ENCODE measurements at places on chromosomes 5 and 9.

DNA sequence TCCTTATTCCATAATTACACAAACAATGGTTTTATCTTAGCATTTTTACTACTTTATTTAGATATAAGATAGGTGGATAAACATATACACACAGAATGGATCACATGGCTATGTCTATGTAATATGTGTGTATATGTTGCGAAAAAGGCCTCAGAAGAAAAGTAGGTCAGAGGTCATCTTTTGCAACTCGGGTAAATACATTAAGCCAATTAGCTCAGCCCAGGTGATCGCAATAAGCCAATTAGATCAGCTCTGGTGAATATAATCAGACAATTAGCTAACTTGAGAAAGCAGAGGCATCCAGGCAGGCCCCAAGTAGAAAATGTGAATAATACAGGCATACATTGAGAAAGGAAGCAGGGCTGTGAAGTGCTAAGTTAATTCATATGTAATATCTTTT is 24.3 kb downstream of the SLCO4C1 start:
- DNase-seq, result no peak

DNA sequence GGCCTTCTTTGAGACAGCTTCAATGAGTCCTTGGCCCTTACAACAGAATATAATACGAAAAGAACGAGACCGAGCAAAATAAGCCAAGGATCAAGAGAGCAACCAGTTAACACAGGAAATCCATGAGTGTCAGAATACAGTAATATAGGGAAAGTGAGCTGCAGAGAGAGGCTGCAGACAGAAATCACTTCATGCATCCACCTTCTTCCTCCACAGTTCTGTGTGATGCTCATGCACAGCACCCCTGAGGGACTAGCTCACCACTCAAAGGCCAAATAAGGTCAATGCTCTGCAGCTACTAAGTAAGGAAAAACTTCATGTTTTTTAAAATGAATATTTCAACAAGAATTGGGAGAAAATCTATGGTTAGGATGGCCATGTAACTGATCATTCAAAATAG is 257.1 kb downstream of the MCTP1 start:
- no peak for DNase-seq

GRCh38 chr5:98779264-98779877 is 5.9 kb downstream of the RGMB start:
- DNase-seq, result no peak

DNA sequence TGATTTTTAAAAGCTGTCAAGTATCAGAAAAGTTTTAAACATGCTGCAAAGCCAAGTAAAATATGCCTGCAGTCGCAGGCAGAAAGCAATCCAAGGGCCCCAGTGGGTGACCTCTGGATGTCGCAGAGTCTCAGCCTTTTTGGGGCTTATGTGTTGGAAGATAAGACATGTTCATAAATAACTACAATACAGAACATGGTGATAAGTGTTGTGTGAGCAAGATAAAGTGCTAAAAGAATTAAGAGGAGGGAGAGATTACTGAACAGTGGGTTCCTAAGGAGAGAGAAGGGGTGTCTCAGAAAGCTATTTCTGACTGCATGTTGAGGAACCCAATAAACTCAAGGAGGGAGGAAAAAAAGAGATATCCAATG is 78.9 kb upstream of the ADRB2 start:
- no peak for DNase-seq

DNA sequence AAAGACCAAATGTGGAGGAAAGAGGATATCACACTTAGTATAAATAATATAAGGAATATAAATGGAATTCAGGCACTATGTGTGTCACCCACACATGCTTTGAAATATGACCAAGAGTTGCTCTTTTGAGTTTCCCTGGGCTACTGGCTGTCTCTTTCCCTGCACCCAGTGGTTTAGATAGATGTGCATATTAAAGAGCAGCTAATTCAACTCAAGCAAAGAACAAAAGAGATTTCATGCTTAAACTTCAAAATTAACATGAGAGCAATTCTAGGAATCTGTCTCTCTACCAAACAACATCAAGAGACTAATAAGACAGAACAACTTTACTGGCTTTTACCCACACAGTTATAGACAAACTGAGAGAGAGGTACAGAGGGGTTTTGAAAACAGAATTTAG is 38.0 kb upstream of the ITGA1 start:
- DNase-seq, result no peak

DNA sequence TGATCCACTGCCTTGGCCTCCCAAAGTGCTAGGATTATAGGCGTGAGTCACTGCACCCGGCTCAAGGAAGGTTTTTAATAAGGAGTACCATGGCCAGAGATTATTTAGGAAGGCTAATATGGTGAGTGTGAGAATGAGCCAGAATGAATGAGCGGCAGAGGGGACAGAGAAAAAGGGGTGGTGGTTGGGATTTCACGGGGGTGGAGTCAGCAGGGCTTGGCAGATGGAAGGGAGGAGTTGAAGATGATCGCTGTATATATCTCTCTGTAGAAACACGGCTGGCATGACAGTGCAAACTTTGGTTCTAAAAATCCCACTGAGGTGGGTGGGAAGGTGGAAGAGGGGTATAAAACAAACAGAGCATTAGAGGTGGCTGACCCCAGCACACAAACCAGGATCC is 176.7 kb upstream of the TBC1D2 start:
- no peak for DNase-seq

- no peak for DNase-seq
Observed at GRCh38 chr5:96404191-96404867, 28.7 kb downstream of the PCSK1 start.

DNA sequence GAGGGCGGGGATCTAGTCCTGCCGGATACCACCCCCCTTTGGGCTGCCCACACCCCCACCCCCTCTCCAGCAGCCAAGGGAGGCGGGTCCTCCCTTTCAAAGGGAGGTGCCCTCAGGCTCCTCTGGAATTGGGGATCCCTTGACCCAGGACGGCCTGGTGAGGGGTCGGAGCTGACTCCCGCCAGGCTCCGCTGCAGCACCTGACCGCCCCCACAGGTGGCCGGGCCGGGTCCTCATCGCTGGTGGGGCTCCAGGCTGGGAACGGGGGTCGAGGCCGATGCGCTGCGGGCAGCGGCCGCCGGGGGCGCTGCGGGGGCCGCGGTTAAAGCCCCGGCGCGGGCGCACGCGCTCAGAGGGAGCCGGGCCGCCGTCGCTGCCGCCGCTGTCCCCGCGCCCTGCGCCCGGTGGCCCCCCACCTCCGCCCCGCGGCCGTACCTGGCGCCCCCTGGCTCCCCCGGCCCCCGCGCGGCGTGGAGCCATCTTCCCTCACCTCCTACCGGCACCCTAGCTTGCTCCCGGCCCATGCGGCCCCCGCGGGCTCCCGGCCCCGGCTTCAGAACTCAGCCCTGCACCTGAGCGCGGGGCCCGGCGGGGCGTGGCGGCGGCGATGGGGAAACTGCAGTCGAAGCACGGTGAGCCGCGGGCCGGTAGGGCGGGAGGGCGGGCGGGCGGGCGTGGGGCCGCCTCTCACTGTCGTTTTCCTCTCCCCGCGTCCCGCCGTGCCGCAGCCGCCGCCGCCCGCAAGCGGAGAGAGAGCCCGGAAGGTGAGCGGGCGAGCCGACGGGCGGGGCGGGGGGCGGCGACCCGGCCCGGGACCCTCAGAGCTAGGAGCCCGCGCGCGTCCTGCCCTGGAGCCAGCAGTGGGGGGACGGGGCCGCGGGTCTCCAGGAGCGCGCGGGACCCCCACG is at the start of gene NKD2:
Gene NKD2, plus strand, starts transcription at position 352 of the 908 bp plus-strand sequence. Its CDS starts 256 bp downstream, at position 608.
- no peak for DNase-seq
